ENCODE measurements at places on chromosomes 6 and 20.

DNA sequence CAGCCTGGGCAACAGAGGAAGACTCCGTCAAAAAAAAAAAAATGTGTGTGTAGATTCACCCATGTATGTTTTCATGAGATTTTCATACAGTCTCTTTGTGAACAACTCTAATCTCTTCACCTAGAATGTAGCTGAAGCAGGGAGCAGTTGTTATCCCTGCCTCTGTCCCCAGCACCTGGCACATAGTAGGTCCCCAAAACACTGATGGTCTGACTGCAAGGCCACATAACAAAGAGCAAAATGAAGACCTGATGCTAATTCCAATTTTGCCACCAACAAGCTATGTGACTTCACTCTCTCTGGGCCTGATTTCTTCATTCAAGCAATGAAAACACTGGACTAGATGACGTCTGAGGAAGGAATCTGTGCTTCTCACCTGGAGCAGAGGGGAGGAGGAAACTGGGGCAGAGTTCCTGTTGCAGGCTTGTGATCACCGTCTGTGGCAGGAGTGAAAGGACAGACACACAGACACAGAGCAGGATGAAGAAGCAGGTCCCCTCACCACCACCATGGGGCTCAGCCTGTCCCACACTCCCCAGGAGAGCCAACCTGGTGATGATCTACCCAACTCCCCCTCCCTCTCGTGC lies 4.6 kb downstream of the SLC44A4 start:
- DNase-seq, result no peak

- no peak for DNase-seq
These were observed 269.3 kb downstream of the ARHGAP18 start for GRCh38 chr6:129440691-129441090.

- no peak for DNase-seq
These were observed 55.5 kb downstream of the B3GAT2 start for GRCh38 chr6:70901324-70901723.

- DNase-seq, result no peak
These were observed 588.4 kb upstream of the BTBD3 start for GRCh38 chr20:11329271-11329670.

GRCh38 chr6:92687278-92687677 lies 732.1 kb downstream of the EPHA7 start:
- no peak for DNase-seq

- no peak for DNase-seq
These were observed 83.0 kb downstream of the ZHX3 start for GRCh38 chr20:41234546-41234945.

GRCh38 chr6:111564482-111564945 lies 41.2 kb downstream of the TRAF3IP2 start:
- no peak for DNase-seq

GRCh38 chr6:446418-447366 lies 55.1 kb downstream of the IRF4 start:
- DNase-seq, result peak; percentile 74

DNA sequence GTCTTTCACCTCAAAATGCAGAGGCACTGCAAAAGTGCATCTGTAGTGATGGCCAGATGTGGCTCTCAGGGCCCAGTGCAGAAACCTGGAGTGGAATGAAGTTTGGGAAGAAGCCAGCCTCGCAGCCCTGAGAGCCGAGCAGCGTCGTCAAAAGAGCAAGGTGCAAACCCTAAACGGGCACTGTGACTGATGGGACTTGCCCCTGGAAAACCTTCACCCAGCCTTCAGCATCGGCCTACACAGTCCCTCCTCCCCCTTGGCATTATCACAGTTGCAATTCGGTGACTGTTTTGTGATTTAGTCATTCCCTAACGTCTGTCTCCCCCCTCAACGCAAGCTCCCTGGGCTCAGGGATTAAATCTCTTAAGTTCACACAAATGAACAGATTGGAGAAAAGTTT lies 38.6 kb downstream of the TAF4 start:
- DNase-seq, result no peak

GRCh38 chr6:166862287-166862977 lies 93.9 kb downstream of the RNASET2 start:
- DNase-seq, result peak; percentile 54

DNA sequence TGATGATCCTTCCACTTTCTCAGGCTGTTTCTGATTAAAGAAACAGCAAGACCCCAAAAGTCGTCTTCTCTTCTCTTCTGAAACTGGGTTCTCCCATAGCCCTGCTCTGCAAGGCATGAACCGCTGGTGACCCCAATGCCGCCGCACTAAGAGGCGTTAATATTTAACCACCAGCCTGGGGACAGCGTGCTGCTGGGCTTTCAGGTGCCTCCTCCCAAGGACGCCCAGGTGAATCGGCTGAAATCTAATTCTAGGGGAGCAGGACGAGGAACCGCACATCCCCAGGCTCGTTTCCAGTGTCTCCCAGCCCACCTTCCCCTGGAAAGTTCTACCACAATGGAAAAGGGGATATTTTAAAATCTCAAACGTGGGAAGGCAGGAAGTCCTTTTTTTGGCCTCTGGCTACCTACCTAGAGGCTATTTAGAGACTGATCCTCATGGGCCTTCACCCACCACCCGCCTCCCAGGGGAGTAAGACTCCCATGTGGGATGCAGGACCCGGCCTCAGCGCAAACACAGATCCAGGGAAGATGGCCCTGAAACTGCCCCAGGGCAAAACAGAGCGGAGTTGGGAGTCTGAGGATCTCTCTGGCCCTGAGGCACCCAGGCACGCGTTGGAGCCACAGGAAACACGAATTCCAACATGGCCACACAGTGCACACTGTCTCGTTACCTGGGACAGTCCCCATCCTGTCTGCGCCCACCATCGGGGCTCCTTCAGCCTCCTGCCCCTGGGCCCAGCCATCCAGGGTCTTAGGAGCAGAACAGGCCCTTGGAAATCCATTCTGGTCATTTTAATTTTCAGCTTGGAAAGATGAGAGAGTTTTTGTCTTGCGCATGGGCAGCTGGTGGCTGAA lies 56.2 kb downstream of the BMP7 start:
- DNase-seq, result no peak

DNA sequence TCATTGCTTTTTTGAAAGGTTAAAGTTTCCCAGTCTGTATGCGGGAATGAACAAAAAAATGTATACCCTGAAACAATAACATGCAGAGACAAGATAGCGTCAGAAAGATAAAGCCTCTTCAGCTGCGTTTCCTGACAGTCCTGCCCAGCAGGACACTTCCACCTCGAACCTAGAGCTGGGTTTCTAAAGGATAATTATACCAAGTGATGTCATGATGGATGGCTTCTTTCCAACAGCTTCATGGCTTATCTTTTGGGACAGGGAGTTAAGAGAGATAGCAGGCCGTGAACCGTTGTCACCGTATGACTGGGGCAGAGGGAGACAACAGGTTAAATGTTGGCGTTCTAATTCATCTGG lies 267.6 kb upstream of the SGK1 start:
- DNase-seq, result no peak

GRCh38 chr6:148401571-148401970 lies 58.9 kb downstream of the SASH1 start:
- no peak for DNase-seq

DNA sequence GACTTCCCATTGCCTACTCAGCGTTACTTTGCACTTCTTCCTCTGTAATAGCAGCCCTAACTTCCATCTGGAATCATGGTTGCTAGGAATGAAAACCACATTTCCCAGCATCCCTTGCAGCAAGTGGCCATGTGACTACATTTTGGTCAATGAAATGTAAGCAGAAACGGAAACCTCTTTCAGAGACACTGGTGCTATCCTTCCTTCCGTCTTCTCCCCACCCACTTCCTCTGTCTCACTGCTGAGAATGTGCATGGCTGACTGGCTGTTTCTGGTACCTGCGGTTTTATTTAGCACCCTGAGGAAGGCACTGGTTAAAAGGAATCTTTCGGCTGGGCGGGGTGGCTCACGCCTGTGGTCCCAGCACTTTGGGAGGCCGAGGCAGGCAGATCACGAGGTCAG lies 107.4 kb downstream of the SCML4 start:
- peak; percentile 93 for DNase-seq

DNA sequence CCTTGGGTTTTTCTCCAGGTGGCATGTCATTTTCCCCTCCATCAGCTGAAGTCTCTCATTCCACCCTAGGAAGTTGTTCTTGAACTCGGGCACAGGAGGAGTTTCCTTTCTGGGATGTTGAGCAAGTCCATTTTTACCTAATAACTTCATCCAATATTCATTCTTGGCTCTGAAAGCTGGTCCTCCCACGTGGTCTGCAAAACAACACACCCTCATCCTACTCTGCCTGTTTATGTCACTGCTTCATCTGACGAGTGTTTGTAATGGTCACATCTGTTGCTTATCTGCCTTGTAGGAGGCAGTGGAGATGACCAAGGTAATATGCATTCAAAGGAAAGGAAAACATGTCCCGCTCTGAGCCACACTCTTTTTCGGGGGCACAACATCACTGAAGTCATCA lies 41.7 kb upstream of the AIG1 start:
- DNase-seq, result no peak

DNA sequence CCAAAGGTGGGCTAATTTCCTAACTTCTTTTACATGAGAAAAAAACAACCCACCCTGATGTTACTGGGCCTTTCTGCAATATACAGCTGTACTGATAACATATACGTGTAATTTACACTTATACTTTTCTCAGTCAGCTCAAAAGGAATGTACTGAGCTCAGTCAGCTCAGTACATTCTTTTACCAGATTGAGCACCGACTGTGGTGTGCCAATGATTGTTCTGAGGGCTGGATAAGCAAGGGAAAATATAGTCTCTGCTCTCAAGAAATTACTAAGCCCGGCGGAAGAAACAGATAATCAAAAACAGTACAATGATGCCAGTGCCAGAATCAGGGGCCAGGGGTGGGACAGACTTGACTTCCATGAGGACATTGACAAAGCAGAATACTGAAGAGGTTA lies 10.0 kb upstream of the BLOC1S5 start:
- no peak for DNase-seq

- DNase-seq, result no peak
These were observed 10.8 kb downstream of the MAVS start for GRCh38 chr20:3857405-3857804.

DNA sequence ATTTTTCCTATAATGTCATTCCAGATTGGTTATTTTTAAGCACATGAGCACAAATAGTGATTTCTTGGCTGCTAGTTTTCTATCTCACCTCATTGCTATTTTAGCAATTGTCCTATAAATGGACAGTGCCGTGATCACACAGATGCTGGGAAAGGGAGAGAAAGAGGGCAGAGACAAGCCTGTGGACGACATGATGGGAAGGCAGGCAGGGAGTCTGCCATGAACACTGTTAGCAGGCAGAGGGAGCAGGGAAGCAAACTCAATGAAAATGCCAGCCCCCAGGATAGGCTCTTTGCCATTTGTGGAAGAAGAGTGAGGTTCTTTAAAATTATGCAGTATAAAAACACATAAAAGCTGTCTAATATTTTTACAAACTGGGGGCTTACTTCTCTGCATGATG lies 96.8 kb downstream of the ADTRP start:
- no peak for DNase-seq

DNA sequence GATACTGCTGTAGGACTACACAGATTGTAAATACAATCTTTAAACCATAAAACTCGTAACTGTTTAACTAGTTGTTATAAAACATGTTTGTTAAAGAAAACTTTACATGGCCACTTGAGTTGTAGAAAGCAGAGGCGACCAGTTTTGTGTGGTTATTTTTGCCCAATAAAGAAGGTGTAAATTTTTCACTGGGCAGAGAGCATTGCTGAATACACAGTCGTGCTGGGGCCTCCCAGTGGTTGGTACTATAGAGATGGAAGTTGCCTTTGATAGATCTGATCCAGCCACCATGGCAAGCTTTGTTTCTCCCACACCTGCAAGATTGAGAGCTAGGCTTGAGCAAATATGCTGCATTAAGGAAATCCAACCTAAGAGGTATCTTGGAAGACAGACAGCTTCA lies 34.0 kb upstream of the YWHAB start:
- DNase-seq, result no peak

DNA sequence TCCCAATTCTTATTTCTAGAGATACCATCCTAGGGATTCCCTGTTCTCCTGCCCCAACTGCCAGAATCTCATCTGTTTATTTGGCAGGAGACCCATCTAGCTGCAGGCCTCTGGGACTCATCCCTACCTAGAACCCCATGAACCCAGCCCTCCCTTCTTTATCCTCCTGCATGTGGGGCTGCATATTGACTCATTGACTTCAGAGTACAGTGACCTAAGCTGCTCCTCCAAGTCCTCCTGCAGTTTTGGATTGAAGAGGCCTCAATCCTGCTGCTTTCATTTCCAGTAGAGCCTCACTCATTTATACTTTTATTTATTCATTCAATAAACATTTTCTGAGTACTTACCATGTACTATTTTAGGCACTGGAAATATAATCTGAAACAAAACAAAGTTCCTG lies 11.6 kb downstream of the TMEM200A start:
- DNase-seq, result no peak

DNA sequence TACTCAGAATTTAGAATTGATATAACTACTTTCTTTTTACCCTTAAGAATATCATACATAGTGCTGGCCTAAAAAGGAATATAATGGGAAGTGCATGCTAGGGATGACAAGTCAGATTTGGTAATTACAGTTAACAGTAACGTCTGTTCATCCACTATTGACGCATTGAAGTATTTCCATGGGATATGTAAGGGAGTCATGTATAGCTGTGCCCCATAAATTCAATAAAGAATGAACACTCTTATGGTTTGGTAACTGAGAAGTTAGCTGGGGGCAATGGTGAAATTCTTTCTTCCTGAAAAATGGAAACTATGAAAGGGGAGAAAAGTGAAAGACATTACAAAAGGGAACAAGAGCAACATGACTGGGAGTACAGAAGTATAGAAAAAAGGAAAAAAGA lies 2.6 kb upstream of the COL19A1 start:
- no peak for DNase-seq

DNA sequence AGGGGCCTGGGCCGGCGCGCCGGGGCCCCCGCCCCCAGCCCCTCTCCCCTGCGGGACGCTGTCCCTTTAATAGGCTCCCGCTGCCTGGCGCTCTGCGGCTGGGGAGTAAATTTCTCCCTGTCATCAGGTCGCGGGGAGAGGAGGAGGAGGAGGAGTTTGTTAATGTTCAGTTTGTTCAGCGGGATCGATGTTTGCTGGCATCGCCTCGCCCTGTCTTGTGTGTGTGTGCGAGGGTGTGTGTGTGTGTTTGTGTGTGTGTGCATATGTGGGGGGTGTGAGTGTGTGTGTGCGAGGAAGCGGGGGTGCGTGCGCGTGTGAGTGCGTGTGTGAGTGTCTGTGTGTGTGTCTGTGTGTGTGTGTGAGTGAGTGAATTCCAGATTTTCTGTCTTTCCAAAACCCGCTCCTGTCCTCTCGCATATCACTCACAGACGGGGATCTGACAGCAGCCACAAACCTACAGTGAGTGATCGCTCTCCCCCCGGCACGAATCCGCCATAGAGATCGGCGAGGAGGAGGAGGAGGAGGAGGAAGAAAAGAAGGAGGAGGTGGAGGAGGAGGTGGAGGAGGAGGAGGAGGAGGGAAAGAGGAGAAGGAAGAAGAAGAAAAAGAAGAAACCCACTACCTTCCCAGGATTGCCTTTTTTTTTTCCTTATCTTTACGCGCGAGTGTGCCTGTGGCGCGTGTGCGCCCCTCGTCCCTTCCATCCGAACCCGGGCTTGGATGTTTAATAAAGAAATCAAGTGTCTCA lies at the start of gene TSHZ2:
Gene TSHZ2, plus strand, starts transcription at position 169 of the 748 bp plus-strand sequence. CDS start 936 bp downstream, outside the sequence.
- DNase-seq, result peak; percentile 67

- no peak for DNase-seq
These were observed 117.9 kb upstream of the AKAP12 start for GRCh38 chr6:151121900-151122299.

Measured in CD4-positive, alpha-beta T cell treated with Interleukin-17A for 1 hour (primary cell).